Natural killer cell (primary cell): ENCODE measurements at places on chromosomes 7 and 10.

DNA sequence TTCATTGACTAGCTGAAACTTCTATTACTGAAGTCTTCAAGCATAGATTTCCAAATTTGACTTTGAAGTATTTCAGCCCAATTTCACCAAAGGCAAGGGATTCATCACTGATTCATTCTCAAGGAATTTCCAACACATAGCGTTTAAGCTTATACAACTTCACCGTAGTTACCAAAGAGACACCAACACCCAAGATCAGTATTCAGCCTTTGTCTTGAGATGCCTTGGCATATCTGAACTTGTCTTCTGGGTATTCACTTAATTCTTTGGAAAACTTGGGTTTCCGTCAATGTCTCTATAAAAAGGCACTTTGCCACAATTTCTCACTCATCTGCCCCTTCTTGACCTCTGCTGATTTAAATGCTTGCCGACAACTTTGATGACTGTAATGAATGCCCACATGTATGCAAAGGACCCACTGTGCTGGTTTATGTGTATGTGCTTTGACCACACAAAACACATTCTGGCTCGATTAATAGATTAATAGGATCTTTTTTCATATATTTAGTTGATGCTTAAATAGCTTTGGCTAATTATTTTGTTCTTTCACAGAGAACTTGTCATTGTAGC is 49.6 kb downstream of the TES start:
- DNase-seq = no peak

DNA sequence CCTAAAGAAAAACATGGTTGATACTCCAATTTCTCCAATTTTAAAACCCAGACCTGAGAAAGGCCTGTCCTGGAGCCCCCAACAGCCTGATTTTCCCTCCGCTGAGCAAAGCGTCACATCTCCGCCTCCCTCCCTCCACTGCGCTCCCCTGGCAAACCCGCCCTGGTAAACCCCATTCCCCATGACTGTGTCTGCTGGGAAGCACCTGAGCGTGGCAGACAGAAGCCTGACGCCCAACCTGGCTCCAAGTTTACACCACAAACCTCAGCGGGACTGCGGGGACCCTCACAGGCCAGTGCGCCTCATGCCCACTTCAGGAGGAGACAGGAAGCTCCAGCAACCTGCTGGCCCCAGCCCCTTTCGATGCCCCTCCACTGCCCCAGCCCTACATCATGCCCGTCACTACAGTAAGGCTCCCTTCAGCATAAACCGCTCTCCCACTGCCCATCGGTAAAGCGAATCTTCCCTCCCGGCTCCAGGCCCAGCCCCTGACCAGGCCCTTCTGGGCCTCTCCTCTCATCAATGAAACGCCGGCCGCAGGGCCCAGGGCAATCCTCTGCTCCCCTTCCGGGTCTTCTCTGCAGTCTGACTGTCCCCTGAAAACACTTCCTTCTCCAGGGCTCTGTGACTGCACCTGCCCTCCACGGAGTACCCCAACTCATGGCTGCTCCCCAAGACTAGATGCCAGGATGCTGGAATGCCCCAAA is 233.3 kb downstream of the MAD1L1 start:
- no peak for DNase-seq

DNA sequence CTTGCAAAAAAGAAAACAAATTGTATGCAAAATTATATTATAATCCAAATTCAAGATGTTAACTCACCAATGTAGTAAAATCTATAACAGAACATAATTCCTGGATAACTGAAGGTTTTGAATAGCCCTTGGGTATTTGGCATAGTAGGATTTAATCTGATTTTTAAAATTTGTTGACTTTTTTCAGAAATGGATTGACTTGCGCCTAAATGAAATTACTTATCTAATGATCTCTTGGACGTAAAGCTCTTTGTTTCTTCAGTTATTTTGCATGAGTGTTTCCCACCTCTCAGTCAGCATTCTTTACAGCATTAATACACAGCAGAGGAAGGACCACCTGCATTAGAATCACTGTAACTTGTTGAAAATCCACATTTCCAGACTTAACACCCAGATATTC is 169.6 kb downstream of the SEPTIN7 start:
- DNase-seq = no peak

- no peak for DNase-seq
These were observed 859.2 kb downstream of the GATA3 start for GRCh38 chr10:8913720-8914119.

DNA sequence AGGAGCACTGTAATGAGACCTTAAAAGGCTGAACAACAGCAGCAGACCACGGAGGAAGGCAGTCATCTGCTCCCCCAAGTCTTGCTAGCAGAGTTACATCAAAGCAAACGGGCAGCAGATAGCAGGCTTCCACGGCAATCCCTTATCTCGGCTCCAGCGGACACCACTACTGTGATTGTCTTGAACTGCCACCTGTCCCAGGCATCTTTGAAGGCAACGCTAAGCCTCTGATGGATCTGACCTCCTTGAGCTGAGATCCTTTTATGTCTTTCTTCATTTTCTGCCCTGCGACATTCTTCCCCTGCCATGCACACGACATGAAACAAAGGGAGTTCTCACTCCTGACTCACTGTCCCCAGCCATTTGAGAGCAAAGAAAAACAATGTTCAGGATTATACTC is 111.7 kb downstream of the GLI3 start:
- no peak for DNase-seq

DNA sequence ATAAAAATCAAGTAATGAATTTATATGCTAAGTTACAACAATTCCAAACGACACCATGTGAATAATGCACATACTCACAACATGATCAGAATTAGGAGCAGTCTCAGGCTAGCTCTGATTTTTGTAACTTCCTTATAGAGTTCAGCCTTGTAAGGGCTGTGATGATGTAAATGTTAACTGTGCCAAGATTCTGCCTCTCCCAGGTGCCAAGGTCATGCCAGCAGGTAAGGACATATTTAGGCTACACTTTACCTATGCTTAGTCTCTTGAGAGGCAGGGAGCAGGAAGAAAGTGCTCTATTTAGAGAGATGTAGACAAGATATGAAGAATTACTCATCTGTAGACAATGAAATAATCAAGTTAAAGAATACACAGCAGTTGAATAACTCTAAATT is 53.6 kb upstream of the AGR3 start:
- DNase-seq = no peak
